ENCODE measurements at places on chromosomes 4 and X.

GRCh38 chr4:135553213-135553612 lies 1351.6 kb upstream of the PABPC4L start:
- DNase-seq = no peak

GRCh38 chrX:133046601-133047000 lies 50.3 kb downstream of the USP26 start:
- no peak for DNase-seq

DNA sequence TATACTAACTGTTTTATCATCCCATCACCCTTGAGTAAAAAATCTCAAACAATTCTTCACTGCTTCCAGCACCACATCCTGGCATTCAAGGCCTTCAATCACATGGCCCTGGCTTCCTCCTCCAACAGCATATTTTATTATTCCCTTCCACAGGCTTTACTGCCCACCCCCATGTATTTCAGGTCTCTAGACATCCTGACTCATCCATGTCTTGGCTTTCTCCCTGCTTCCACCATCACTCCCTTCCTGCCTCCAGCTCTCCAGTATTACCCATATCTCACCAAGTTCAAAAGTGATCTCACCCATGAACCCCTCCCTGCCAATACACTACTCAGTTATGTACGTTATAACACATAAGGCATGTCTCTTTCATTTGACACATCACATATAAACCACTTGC lies 34.7 kb upstream of the PLAC1 start:
- no peak for DNase-seq

DNA sequence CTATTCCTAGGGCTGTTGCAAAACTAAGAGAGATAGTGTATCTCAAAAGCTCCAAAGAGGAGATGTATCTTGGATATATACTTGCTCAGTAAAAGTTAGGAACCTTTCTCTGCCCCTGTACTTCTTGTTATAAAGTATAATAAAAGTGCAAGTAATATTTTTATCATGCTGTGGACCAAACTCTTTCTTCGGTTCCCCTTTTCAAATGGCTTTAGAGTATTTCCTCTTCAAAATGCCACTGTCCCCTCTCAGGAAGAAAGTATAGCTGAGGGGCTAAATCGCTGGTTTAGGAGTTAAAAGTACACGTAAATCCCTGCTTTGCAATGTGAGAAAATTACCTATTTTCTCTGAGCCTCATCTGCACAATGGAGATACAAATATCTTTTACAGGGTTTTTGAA lies 169.1 kb upstream of the FTHL17 start:
- DNase-seq = no peak

- no peak for DNase-seq
These were observed 2.7 kb upstream of the SORCS2 start for GRCh38 chr4:7189475-7190277.

- no peak for DNase-seq
These were observed 213.0 kb downstream of the NKX6-1 start for GRCh38 chr4:84286048-84286447.

DNA sequence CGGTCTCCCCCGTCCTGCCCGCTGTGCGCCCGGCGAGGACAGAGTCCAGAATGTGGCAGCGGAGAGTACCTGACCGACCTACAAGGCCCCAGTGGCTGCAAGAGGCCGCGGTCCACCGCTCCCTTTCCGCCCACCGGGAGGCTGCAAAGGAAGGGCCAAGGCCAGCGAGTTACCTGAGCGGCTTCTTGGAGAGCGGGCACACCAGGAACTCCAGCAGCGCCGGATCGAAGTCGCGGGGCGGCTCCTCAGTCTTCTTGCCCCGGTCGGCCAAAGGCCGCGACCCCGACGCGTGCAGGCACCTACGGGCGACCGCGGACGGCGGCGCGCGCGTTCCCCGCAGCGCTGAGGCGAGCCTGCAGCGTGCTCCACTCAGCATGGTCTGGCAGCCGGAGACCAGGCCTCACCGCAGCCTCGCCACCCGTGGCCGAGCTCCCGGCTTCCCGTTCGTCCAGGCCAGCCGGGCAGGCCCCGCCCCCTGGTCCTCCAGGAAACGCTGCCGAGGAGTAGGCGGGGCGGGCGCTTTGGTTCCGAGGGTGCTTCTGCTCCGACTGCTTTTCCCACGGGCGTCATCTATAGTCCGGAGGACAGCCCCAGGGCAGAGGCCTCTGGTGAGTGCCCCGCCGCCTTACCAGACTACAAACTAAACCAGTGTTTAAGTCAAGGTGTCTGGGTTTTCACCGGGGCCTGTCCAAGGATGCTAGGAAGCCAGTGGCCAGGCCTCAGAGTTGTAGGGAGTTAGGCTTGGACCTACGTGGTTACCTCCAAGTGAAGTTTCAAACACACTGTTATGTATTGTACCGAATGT lies at the start of gene PYURF:
Gene PYURF (minus strand): TSS at position 452 of the 805 bp plus-strand sequence. CDS start 76 bp downstream, at position 376.
- DNase-seq = peak; percentile 95

Measured in urothelium cell line (cell line).